ENCODE measurements at places on chromosomes 13 and 19.

- no peak for DNase-seq
Observed at GRCh38 chr13:28299916-28300315, 161.6 kb downstream of the PAN3 start.

GRCh38 chr19:9427941-9428340 is 7.4 kb downstream of the ZNF266 start:
- DNase-seq, result no peak

- no peak for DNase-seq
Observed at GRCh38 chr19:1700733-1701663, 48.6 kb upstream of the TCF3 start.

- no peak for DNase-seq
Observed at GRCh38 chr13:114025714-114026431, 52.0 kb upstream of the C13orf46 start.

GRCh38 chr19:48393559-48394330 is at the start of gene GRIN2D:
TSS of gene GRIN2D (plus strand) at chr19:48393668. CDS start at chr19:48398393, 4,725 bp downstream.
- DNase-seq, result no peak

All from activated CD4-positive, alpha-beta T cell treated with anti-CD3 and anti-CD28 coated beads for 48 hours (primary cell).